Midbrain (tissue), 1 donor: ENCODE measurements at places on chromosomes 13 and 19.

- peak; percentile 4 for DNase-seq
Observed at GRCh38 chr19:19026299-19026971, 6.9 kb downstream of the SUGP2 start.

GRCh38 chr19:29054886-29055675 lies 157.9 kb downstream of the UQCRFS1 start:
- no peak for DNase-seq

- no peak for DNase-seq
Observed at GRCh38 chr13:21234526-21234925, 58.1 kb downstream of the MRPL57 start.

- DNase-seq = no peak
Observed at GRCh38 chr13:41177616-41178015, 16.8 kb downstream of the KBTBD7 start.
